Activated naive CD4-positive, alpha-beta T cell (primary cell): ENCODE measurements at places on chromosomes 5 and 9.

- DNase-seq: no peak
These were observed 290.6 kb upstream of the PANK3 start for GRCh38 chr5:168869615-168870227.

DNA sequence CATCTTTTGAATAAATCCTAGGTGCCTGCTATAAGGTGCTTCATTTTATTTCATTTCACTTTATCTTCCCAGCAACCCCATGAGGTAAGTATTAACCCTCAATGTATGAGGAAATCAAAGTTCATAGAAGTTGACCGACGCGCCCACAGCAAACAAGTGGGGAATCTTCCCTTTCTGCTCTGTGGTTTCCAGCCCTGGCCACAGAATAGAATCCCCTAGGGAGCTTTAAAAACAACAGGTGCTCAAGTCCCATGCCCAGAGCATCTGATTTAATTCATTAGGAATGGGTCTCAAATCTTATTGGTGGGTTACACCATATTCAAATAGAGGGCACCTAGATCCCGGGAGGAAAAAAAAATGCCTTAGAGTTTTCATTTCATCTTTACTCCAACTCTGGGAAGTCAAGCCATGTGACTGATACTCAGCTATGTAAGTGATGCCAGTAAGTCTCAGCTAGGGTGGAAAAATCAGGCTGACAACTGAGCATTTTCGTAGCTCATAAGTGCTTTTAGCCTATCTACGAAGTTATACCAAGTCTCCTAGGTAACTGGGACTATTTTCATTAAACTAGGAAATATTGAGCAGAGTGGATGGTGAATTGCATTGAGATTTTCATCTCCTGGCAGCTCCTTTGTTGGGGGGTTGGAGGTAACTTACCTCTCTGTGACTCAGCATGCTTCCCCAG is 353.4 kb upstream of the SLC30A5 start:
- DNase-seq: no peak

- DNase-seq: no peak
These were observed 286.2 kb downstream of the MCTP1 start for GRCh38 chr5:94998670-94999069.

GRCh38 chr9:28179893-28180292 is 606.6 kb upstream of the C9orf72 start:
- no peak for DNase-seq

GRCh38 chr9:20426019-20426418 is 196.3 kb downstream of the MLLT3 start:
- DNase-seq: no peak

GRCh38 chr5:108720391-108720790 is 27.3 kb upstream of the FER start:
- no peak for DNase-seq

DNA sequence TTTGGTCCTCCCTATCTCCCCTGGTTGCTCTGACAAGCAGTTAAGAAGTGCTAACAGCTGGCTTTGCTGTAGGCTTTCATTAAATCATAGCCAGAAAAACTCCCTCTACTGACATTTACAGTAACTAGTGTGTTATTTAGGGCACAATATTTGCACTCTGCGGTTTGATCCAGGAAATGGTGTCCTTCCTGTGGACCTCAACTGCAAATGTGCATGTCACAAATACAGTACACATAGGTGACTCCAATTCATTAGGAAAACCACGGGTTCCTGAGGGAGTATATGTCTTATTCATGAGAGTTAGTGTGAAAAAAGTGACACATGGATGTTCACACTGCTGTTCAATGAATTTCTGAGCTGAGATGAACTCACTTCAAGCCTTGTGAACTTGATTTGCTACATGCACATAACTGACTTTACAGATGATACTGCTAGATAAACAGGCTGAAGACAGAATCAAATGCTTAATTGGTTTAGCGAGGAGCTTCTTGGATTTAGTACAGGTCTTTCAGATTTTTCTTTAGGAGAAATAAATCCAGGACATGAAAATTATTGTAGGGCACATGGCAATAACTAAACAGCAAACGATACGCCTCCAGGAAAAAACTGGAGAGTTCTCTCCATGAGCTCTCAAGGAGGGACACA is 281.5 kb downstream of the EFNA5 start:
- no peak for DNase-seq

DNA sequence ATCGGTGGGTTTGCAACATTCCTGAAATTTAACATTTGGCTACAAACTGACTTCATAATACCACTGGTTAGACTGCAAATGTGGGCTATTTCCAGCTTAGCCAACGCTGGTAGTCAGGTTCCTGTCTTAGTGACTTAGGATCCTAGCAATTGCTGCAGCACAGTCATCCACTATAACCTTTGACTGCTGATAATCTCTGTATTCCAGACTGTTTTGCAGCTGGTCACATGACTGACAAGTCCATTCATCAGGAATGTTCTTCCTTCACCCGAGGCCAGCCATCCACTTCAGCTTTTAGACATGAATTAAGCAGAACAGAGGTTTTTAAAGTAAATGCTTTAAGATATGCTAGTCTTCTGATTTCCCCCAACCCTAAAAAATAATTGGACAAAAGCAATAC is 425.9 kb upstream of the MPDZ start:
- no peak for DNase-seq

- DNase-seq: no peak
These were observed 19.4 kb downstream of the S1PR3 start for GRCh38 chr9:89010526-89011111.

DNA sequence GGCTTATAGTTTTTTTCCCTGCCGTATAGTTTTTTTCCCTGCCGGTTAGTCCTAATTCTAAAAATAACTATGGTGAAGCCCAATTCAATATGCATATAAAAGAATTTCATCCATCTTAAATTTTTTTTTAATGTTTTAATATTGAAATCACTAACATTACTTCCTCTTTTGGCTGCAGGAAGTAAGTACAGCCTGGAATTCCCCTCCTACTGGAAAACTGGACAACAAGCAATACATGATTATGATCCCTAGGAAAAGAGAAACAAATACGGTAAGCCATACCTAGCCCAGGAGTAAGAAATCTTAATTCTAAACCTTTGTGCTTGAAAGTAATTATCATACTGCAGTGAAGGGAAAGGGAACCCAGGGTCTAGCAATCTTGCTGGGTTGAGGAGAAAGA is 119.0 kb downstream of the NR3C1 start:
- no peak for DNase-seq

DNA sequence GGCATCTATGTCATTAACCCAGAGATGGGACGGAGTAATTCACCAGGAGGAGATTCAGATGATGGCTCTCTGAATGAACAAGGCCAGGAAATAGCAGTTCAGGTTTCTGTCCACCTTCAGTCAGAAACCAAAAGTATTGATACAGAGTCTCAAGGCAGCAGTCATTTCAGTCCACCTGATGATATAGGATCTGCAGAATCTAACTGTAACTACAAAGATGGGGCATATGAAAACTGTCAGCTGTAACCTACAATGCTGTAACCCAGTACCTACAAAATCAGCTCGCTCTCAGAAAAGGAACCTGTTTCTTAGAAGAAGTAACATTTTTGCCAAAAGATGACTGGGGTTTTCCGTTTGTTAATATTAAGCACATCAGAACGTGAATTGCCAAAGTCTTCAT is 14.7 kb downstream of the MFAP3 start:
- no peak for DNase-seq
